ENCODE measurements at places on chromosomes 7 and 10.

- DNase-seq, result no peak
These were observed 113.0 kb downstream of the SMURF1 start for GRCh38 chr7:99030951-99031350.

- DNase-seq, result no peak
These were observed 2.6 kb downstream of the BPGM start for GRCh38 chr7:134649226-134649775.

GRCh38 chr10:44180321-44181168, 204.4 kb downstream of the CXCL12 start:
- peak; percentile 92 for DNase-seq

DNA sequence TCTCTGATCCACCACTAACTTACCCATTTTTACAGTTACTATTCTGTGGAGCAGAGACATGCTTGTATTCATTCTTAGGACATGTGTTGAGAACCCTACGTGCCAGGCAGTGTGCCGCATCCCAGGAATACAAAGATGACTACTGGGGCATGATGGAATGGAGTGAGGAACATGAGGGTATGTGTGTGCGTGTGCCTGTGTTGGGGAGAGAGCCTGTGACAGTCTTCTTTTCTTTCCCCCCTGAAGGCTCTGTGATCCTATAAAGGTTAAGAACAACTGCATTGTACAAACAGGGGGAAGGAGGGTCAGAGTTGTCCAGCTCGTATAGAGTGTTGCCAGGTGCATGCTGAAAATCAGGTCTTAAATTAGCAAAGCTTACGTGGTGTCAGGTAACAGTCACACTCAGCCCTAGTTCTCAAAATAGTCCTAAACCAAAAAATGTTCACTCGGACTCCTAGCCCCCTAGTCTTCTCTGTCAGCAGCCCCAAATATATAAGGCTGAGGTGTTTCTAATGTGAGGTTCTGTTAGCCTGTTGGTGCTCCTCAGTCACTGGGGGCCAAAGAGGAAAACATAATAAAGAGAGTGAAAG, 161.9 kb downstream of the CELF2 start:
- DNase-seq, result no peak

GRCh38 chr7:64544010-64544409, 18.9 kb downstream of the ZNF680 start:
- no peak for DNase-seq

DNA sequence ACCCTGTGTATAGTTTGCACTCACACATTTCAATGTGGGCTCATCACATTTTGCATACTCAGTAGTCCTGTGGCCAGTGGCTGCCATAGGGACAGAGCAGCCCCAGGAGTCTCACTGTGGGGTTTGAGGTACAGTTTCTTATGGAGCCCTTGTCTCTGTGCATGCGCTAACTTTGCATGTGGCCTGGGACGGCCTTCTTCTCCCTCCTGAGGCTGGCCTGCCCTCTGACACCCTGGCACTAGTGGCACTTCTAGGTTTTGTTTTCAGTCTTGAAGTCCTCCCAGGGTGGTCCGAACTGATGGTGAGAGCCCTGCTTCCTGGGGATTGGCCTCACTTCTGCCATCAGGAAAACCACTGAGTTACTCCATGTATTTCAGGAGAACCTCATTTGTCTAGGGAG, 21.2 kb downstream of the NACAD start:
- no peak for DNase-seq

- no peak for DNase-seq
These were observed 1.9 kb upstream of the ARL4A start for GRCh38 chr7:12685550-12685949.

DNA sequence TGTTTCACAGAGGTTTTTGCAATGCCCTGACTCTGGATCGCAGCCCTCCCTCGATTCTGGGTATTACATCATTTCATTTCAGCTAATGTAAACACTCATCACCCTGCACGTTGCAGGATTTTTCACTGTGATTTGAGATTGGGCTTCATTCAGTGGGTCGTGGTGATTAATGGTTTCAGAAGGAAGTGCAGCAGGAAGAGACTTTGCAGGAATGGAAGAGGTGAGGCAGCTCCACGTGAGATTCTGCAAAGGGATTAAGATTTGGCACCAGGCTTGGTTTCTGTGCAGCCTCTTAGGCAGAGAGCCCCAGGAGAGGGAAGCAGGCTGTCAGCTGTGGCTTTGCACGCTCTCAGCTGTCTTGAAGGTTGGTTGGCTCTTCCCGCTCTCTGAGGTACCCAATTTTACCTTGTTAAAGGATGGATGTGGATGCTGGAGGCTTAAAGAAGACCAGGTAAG, 95.2 kb downstream of the PLCE1 start:
- DNase-seq, result no peak

GRCh38 chr10:84552478-84552877, 224.1 kb downstream of the CCSER2 start:
- no peak for DNase-seq

DNA sequence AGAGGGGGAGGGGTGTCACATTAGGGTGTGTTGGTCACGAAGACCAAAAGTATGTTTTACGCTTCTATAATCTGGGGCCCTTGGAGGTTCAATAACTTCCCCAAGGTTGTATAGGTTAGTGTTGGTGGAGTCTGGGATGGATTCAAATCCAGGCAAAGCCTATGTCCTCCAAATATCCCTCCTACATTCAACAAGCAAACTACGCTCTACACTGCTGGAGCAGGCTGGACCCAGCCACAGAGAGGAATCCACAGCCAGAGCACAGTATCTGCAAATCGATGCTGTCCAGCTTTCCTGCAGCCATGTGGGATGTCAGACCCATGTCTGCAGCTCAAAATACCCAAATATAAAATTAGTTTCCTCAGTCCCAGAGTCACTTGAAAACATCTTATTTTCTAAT, 198.0 kb downstream of the COBL start:
- no peak for DNase-seq

- DNase-seq, result no peak
These were observed 959 bp downstream of the DCLRE1C start for GRCh38 chr10:14952851-14953423.

DNA sequence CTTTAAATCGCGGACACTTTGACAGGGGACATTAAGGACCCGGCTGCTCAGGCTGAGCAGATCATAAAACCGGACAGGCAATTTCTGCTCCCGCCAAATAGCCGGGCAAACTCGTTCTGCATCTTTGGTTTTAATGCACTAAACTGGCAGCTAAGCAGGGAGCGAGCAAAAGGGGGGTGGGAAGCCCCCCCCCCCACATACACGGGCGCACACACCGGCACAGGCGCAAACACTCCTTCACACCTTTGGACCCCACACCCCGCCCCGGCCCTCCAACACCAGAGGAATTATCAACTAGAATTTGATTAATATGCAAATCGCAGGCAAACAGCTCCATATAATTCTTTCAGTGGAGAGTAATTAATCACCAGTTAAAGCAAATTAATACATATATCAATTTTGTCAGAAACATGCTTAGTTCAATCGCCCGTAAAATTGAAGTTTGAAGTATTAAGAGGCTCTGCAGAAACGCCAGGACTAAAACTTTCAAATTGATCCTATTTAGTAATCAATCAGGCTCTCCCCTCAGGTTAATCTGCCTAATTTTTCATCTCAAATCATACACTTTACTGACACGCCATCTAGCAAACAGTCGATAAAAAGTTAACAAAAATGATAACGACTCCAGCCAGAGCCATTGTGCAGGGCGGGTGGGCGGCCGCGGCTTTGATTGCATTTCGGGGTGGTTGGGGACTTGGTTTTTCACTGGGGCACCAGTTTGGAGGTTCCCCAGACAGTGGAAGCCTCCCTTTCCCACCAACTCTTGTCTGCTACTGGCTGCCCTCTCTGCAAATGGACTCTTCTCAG, 9.9 kb downstream of the LBX1 start:
- no peak for DNase-seq

GRCh38 chr10:103125323-103126267, 67.5 kb downstream of the NT5C2 start:
- no peak for DNase-seq

- DNase-seq, result no peak
These were observed 940 bp upstream of the PSD start for GRCh38 chr10:102419269-102420180.

DNA sequence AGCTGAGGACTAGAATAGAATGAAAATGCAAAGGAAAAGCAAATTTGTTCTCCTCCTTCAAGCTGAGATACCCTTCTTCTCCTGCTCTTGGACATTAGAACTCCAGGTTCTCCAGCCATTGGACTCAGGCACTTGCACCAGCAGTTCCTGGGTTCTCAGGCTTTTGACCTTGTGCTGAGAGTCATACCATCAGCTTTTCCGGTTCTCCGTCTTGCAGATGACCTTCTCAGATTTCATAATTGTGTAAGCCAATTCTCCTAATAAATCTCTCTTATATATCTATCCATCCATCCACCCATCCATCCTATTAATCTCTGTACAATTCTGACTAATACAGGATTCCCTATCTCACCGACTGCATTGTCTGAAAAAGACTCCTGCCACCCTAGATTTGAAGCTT, 108.3 kb downstream of the AHR start:
- DNase-seq, result peak; percentile 12

DNA sequence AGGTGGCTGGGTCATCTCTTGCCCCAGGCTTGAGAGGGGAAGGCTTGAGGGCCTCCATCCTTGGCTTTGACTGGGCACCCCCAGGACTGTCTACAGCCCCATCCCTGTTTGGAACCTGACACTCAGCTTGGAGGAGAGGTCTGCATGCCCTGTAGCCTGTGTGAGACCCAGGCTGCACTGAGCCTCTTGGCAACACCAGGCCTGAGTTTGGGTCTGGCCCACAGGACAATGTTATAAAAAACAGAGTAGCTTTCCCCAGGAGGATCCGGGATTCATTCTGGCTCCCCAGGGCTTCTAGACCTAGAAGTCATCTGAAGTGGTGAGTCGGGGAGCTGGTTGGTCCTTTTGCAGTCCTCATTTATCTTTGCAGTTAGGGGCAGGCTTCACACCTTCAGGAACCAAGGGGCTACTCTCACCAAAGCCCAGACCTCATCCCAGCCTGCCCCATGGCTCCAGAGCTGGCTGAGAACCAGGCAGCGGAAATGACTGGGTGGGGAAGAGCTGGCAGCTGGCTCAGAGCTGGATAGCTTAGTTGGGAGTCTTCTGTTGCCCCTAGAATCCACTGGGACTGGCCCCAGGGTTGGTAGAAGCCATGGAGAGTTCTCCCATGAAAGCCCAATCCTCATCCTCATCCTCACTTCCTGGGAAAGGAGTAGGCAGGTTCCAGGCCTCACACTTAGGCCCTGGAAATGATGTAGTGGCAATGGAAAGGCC, 68.8 kb downstream of the ADCYAP1R1 start:
- no peak for DNase-seq

DNA sequence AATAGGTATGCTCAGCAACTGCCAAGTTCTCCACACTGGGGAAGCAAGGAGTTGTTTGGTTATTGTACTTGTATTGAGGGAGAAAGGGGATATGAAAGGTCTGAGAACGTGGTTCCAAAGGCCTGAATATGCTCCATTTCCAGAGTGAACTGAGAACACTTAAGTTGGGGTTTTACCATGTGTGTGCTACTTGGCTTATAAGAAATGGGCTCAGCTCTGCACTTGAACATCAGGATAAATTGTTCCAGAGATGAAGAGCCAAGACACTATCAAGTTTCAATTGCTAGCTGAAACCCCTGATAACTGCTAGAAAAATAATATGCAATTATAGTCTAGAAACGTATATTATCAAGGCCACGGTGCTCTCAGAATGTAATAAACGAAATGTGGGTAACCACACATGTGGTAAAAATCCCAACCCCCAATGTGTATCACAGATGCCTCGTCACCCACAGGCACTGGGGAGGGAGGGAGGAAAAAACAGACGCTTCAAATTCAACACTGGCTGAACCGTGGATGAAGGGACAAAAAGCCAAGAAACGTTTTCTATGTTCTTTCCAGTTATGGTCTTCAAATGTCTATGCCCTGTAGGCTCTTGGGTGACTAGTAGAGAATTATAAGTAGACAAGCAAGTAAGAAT, 16.3 kb downstream of the ELMO1 start:
- DNase-seq, result no peak

GRCh38 chr7:112669306-112669705, 120.9 kb downstream of the TMEM168 start:
- no peak for DNase-seq

DNA sequence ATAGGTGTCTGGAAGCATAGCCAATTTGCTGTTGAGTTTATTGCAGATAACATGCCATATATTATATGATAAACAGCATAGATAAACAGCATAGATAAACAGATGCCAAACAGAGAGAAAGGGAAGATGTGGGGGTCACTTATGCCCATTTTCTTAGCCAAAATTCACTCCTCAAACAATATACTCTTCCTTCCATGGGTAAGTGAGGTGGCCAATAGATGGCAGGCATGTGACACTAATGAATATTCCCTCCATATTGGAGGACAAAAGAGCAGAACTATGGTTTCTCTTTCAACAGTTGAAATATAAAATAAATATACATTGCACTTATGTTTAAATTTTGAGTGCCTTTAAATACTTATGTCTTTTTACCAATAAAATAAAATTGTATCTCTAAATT, 1212.8 kb downstream of the REEP3 start:
- no peak for DNase-seq

GRCh38 chr10:49744924-49745605, 17.1 kb downstream of the OGDHL start:
- no peak for DNase-seq

DNA sequence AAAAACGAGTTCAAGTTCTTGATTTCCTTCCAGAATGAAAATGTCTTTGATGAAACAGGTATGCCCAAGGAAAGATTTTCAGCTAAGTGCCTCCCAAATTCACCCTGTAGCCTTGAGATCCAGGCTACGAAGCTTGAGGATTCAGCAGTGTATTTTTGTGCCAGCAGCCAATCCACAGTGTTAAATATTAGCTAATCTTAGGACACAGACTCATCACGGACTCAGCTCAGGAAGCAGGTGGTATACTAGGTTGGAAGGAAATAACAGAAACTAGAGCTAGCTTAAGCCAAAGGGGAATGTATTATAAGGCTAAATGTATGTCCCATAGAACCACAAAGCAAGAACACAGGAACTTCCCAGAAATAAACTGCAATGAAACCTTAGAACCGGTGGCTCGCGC, 151.0 kb upstream of the PRSS1 start:
- no peak for DNase-seq

GRCh38 chr7:108618056-108618455, 48.4 kb downstream of the DNAJB9 start:
- DNase-seq, result no peak

DNA sequence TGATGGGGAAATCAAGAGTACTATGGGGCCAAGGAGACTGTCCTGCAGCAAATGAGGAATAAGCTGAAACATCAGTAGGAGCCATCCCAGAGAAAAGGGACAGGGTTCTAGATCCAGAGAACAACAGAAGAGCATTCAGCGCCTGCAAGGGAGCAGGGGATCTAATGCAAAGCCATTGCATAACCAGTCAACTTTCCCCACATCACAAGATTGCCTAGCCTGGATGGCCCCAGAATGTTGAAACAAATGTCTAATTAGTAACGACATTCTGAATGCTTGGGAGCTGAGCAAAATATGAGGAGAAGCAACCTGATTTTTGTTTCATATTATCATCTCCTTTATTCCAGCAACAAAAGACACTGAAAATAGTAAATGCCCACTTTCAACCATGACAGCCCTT, 2.7 kb upstream of the MPP7 start:
- no peak for DNase-seq

- DNase-seq, result no peak
These were observed 94.3 kb downstream of the ELAPOR2 start for GRCh38 chr7:86964973-86965726.

GRCh38 chr7:48180981-48181380, 9.7 kb downstream of the ABCA13 start:
- no peak for DNase-seq

- DNase-seq, result no peak
These were observed 450.7 kb downstream of the TYW1 start for GRCh38 chr7:67447297-67447696.

- DNase-seq, result no peak
These were observed 199.5 kb downstream of the ZNF438 start for GRCh38 chr10:30832001-30832748.

- DNase-seq, result no peak
These were observed 358.2 kb downstream of the FGFR2 start for GRCh38 chr10:121240011-121240410.

Measured in AG09319 (cell line).